ENCODE measurements at places on chromosomes 5 and 9.

GRCh38 chr5:68140763-68141162 lies 74.8 kb upstream of the PIK3R1 start:
- no peak for DNase-seq

- no peak for DNase-seq
Measured at GRCh38 chr5:106796081-106796480, 874.7 kb downstream of the EFNA5 start.

DNA sequence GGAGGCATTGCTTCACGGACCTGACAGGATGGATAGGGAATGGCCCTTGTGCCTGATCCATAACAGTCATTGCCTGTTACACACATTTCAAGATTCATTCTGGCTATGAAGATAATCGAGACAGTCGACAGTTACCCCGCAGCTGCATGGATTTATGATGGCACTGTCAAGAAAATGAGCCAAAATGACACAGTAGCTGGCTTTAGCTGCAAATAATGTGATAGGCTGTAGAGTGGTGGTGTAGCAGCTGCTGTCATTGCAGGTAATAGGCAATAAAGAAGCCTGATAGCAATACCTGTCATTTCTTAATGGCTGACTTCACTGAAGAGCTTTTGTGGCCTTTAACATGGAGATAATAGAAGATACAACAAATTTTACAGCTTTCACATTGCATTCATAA lies 1085.2 kb upstream of the ARRDC3 start:
- no peak for DNase-seq

DNA sequence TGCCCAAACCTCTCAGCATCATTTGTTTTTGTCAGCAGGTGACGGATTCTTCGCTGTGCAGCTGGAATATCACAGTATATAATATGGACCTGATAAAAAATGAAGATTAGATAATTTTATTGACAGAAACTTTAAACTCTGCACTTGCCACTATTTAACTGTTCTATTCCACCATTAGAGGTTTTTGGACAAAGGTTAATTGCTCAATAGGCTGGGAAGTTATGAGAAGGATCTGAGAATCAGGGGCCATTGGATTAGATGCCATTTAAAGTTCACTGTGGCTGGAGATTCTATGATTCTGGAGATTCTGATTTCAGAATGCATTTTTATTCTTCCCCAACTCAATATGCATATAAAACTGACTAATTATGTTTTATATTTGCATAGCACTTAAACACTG lies 59.8 kb upstream of the ANXA1 start:
- no peak for DNase-seq

GRCh38 chr9:125150349-125151245 lies 7.3 kb upstream of the SCAI start:
- no peak for DNase-seq

DNA sequence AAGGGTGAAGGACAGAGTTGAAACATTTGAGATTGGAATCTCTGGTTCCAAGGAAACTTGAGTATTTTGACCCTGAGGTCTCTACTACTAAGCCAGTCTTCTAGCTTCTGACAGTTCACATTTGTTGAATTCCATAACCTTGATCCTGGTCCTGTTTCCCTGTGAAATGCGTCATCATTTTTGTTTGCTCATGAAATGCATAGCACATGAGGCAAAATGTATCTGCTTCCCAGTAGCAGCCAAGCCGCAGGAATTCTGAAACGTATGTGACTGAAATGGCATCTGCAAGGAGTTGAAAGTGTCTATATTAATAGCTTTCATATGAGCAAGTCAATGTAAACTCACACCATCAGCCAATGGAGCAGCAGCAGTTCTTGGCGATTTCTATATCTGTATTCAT lies 307.9 kb downstream of the CSNK1G3 start:
- no peak for DNase-seq

- DNase-seq: no peak
Measured at GRCh38 chr9:131869348-131869747, 129.5 kb upstream of the RAPGEF1 start.

- no peak for DNase-seq
Measured at GRCh38 chr9:134555094-134555650, 86.4 kb upstream of the COL5A1 start.

DNA sequence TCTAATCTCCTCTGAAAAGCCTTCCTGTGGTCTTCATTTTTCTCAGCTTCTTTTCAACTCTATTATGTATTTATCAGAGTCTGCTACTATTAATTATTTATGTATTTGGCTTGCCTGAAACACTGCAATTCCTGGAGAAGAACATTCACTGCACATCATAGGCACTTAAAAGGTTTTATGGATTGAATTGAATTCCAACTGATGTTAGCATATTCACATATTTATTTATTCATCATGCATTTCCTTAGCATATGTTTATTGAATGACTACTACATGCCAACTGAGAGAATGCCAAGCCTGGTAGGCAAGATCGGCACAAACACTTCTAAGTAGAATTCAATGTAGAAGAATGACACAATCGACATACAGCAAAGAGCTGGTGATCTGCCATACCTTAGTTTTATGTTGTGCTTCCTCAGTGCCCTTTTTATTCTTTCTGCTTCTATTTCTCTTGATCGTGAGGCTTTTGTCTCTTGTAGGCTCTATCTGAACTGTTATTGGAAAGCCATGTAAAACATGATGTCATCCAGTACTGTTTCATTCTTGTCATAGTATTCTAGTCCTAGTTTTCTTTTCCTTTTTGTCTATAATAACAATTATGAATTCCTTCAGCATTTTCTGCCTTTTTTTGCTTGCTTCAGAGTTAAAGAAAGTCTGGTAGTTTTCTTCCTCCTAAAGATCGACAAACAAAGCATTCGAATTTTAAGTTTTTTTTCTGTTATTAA lies 454.2 kb downstream of the TLE4 start:
- no peak for DNase-seq

DNA sequence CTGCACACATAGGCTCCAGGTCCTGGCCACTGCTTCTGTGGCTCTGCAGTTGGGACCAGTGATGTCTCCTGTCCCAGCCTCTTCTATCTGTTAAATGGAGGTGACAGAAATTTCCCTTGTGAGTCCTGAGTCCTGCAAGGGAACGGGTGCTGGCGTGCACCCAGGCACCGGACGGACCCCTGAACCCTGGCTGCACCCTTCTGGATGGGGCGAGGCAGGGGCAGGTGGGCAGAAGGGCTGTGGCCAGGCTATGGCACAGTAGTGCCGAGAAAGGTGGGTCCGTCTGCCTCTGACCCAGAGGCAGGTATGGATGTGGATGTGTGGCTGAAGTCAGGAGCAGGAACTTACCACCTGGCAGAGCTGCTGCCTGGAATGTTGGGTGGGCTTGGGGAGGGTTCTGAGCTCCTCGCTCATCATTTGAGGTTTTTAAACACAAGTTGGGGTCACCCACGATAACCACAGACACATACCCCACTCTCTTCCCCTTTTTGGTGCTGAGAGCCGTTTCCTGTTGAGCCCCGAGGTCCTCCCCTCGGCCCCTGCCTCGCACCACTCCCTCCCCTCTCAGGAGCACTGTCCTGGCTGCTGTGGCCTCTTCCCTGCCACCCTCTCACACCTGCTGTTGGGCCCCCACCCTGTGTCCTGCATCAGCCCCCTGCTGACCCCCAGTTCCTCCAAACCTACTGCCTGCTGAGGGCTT lies 82.0 kb downstream of the COL5A1 start:
- DNase-seq: no peak

- no peak for DNase-seq
Measured at GRCh38 chr9:136852664-136853595, 784 bp downstream of the MAMDC4 start.

- no peak for DNase-seq
Measured at GRCh38 chr9:20884985-20885593, 146.4 kb downstream of the HACD4 start.

- no peak for DNase-seq
Measured at GRCh38 chr9:94014920-94015319, 59.8 kb upstream of the BARX1 start.

GRCh38 chr5:143316337-143316736 lies 87.1 kb downstream of the NR3C1 start:
- no peak for DNase-seq

DNA sequence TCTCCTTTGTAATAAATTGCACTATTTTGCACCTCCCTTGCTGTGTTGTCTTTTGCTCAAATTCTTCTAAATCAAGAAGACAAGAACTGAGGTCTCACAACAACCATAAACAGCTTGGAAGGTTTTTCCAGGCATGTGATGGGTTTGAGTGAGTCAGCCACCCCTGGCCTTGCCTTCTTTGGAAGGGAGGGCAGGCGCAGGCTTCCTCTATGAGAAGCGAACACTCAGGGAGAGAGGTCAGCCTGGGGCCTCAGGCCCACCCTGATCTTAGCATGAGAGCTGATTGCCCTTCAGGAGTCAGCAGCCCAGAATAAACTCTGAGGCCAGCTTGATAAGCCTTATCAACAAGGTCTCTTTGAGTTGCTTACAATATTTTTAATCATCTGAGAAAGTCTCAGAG lies 31.6 kb downstream of the S1PR3 start:
- no peak for DNase-seq

GRCh38 chr9:119537138-119537537 lies 167.9 kb upstream of the BRINP1 start:
- DNase-seq: no peak

- no peak for DNase-seq
Measured at GRCh38 chr5:116521173-116521872, 53.3 kb downstream of the SEMA6A start.

DNA sequence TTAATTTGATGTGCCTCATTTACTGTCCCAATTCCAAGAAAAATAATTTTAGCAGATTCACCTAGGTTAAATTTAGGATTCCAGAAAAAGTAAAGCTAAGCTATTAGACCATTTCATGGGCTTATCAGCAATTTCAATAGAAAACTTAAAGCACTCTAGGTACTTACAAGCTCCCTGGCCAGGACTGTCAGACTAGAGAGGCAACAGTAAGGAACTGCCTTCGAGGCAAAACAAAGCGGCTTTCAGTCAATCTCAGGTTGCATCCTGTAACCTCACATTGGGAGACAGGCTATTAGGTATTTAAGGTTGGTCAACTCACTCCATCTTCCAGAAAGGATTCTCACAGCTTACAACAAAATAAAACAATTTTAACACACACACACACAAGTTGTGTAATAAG lies 48.7 kb upstream of the FSD1L start:
- no peak for DNase-seq

GRCh38 chr5:41835645-41836044 lies 34.6 kb downstream of the OXCT1 start:
- DNase-seq: no peak

GRCh38 chr9:78893774-78894401 lies 597.0 kb downstream of the PSAT1 start:
- no peak for DNase-seq

- no peak for DNase-seq
Measured at GRCh38 chr9:104746798-104747197, 685 bp upstream of the NIPSNAP3A start.

DNA sequence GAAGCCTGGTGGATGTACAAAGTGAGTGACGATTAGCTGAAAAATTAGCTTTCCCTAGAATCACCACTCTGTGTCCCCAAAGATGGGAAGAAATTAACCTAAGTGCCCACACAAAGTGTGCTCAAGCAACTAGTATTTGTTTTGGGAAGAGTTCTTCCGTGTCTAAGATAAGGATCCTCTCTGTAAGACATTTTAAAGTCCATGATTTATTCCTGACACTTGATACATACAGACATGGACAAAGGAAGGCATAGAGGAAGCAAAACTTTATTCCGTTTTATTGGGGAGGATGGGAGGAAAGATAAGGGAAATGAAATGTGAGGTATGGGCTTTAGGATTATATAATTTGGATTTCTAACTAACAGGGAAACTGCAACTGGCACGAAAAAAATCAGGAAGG lies 1772.6 kb downstream of the EFNA5 start:
- DNase-seq: no peak

DNA sequence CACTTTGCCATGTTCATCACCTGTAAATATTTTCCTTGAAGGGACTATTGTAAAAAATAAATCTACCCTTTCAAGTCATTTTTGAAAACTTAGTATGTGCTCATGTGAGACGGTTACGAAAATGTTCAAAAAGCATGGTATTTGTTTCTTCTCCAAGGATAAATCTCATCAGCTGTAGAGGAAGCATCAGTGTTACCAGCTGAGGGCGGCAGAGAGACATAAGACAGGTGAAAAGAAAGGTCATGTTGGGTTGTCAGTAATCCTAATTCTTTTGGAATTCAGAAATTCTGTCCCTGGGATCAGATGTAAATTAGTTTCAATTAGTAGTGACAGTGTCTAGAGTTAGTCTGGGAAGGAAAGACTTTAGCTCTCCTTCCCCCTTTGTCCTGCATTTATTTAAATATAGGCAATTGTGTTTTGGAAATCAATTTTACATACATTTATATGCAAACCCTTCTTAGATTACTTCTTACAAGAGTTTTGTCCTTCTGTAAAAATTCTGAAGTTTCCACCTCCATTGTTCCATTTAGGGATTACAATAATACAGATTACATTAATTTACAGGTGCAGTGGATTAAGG lies 791.9 kb upstream of the CDH6 start:
- DNase-seq: no peak

- peak; percentile 71 for DNase-seq
Measured at GRCh38 chr5:142551338-142552067, 134.4 kb downstream of the FGF1 start.

GRCh38 chr5:77774981-77775789 lies 954 bp downstream of the TBCA start:
- no peak for DNase-seq

GRCh38 chr5:451587-452458 lies 8.8 kb downstream of the EXOC3 start:
- no peak for DNase-seq

DNA sequence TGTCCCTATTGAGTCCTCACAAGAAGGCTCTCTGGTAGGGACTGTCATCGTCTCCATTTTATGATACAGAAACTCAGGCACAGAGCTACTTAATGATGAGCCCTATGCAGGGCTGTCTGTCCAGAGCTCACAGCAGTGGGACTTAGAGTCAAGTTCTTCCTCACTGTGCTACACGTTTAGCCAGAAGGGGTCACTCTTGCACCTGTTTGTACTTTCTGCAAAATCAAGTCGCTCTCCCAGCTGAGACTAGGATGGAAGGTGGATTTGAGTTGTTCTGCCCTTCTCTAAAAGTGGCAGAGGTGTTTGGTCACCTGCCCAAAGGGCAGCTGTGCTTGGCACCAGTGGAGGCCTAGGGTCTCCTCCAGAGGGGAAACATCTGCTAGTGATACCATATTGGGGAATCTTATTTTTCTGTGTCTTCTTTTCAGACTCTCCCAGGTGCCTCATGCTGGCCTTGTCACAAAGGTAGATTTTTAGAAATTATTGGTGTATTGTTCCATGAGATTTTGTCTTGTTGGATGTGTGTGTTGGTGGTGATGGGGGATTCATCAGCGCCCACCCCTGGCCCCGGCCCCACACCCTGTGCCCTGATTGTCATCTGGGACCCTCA lies 104.2 kb downstream of the PPARGC1B start:
- no peak for DNase-seq
